ENCODE measurements at places on chromosomes 6 and 20. TPM values are rescaled to one million over a fixed set of nuclear protein-coding genes. Genes with fewer than 3 reads are reported as not detected.
A peak's percentile ranks its signal among the peaks of the same experiment; 100 is the strongest.

DNA sequence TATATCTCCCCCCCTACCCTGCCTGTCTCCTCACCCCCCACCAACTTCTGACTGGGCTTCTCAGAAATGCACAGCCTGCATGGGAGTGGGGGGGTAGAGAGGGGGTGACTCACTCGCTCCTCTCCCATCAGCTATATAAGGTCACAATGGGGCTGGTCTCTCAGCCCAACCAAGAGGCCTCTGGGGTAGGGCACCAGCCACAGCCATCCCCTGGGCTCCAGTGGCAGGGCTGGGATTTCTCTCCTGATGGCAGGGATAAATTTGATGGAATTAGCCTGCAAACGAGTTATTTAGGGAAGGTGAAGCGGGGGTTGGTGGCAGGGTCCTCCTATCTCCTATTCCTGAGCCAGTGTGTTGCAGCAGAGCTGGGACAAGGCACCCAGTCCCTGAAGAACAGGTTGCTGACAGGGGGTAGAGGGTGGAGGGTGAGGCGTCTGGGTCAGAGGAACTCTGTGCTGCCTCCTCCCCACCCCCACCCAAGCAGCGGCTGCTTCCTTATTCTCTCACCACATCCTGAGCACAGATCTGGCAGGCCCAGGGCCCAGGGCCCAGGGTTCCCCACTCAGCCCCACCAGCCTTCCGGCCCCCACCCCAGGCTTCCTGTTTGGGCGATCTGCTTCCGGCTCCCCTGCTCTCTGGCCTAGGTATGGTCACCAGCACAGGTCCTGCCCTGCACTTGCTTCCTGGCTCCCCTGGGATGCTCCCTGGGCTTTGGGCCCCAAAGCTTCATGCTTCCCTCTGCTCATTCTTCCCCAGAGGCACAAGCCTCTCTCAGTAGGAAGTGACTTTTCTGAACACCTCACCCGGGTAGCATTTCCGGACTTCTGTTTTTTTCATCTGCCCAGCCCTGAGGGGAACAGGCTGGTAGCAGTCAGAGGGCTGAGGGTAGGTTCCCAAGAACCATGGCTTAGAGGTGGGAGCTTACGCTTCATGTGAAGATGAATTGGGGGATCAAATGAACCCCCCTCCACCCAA lies 4.0 kb downstream of the PPP1R18 start:
- peak; percentile 71 for DNase-seq

The NMBR gene
- total RNA-seq: not detected

The ZNF391 gene
- total RNA-seq: 3.3 TPM

- DNase-seq: no peak
Observed at GRCh38 chr6:44497807-44498206, 110.3 kb downstream of the CDC5L start.

DNA sequence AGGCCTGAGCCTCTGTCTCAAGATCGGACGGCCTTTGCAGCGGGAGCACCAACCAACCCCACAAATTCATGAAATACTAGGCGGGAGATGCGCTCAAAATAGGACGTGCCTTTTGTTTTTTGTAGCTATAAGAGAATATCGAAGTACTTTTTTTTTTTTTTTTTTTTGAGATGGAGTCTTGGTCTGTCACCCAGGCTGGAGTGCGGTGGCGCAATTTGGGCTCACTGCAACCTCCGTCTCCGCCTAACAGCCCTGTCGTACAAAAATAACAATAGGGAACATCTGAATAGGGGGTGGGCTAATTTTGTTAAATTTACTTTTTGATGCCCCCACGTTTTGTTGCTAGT lies 5.9 kb upstream of the TUBB2A start:
- no peak for DNase-seq

DNA sequence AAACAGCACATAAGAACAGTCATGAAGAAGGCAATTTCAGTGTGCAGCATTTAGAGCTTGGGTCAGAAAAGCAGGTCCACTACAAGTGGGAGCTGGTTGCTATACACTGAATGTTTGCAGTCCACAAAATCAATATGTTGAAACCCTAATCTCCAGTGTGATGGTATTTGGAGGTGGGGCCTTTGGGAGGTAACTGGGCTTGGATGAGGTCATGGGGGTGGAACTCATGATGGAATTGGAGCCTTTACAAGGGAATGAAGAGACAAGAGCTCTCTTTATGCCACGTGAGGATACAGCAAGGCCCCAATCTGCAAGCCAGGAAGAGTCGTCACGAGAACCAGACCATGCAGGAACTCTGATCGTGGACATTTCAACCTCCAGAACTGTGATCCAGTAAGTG lies 216.7 kb upstream of the SLC35B3 start:
- no peak for DNase-seq

GRCh38 chr6:46078294-46078693 lies 51.5 kb upstream of the ENPP4 start:
- no peak for DNase-seq

The HRH3 gene
- total RNA-seq: not detected

The LGSN gene
- total RNA-seq: not detected

Data from A172 (cell line).